Forelimb muscle (tissue), 1 donor: ENCODE measurements at places on chromosomes 3 and 15. TPM values are rescaled to one million over a fixed set of nuclear protein-coding genes. Genes with fewer than 3 reads are reported as not detected.

GRCh38 chr3:24254649-24255048, 240.0 kb downstream of the THRB start:
- DNase-seq: no peak

DNA sequence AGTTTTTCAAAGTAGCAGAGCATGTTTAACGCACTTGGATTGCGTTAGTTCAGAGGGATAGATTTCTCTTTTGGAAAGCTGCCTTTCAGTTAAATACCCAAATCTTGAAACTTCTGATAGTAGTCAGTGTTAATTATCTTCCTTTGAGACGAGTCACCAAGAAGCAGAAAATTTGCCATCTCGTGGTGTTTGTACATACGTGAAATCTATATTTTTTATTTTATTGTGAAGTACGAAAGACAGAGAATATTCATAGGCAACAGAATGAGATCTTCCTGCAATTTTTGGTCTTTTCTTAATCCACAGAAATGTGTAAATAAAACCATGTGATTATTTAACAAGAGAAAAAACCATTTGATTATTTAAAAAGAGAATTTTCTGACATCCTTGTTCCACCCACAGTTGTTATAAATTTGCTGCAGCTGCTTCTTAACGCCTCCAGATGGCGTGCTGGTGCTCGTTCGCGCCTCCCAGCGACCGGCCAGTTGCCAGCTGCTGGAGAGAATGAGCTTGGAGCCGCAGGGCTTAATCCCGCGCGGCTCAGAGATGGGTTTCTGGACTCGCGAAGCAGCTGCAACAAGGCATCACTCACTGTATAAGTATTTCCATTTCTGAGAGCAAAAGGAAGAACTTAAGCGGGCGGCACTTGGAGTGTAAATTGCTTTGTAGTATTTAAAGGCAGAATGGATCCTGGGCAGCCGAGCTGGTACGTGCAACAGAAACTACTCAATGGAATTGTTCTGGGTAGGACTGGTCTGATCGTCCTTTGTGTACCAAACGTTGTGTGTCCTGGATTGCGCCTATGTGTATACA, 10.5 kb upstream of the SLITRK3 start:
- DNase-seq: peak; percentile 52

DNA sequence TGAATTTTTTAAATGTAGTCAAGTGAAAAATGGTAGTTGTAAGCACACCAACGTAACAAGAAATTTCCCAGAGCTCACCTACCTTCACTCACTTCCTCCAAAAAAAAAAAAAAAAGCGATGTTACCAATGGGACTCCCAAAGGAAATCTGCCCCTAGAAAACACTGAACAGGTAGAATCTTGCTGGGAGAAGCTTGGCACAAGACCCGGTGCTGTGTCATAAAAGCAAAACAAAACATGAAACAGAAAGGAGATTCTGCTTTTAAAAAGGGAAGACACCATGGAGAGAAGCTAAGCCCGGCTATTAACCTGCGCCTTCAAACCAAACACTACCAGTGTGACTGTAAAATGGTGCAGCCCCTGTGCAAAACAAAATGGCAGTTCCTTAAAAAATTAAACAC, 40.5 kb downstream of the PGPEP1L start:
- no peak for DNase-seq

DNA sequence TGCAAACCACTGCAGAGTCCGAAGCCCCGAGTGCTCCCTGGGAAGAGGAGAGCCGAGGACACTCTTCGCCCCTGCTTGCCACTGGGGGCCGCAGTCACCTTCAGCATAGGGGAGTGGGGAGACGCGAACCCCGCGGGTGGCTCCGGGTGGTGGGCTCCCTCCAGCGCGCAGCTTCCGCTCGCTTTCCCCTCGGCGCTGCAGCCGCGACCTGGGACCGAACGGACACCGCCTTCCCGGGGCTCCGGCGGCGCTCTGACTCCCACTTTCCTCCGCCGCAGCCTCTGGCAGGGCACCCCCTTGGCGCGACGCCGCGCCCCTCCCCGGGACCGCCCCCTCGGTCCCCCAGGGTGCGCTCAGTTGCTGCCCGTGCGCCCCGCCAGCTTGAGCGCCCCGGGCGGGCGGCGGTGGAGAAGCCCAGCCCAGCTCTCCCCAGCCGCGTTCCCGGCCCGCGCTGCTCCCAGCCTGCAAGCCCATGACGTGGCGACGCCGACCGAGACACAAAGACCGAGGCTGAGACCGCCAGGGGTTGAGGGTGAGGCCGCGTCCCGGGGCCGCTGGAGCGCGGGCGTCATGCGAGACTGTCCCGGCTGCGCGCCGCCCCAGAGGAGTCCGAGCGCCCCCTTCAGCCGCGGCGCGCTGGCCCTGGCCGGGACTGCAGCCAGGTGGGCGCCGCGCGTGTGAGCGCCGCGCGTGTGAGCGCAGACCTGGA, at the start of gene MINAR1:
TSS of gene MINAR1 (plus strand) at position 701 of the 709 bp plus-strand sequence. CDS start 23,812 bp downstream, outside the sequence.
- no peak for DNase-seq

- no peak for DNase-seq
These were observed 23.2 kb downstream of the ERICH6 start for GRCh38 chr3:150680562-150680961.

DNA sequence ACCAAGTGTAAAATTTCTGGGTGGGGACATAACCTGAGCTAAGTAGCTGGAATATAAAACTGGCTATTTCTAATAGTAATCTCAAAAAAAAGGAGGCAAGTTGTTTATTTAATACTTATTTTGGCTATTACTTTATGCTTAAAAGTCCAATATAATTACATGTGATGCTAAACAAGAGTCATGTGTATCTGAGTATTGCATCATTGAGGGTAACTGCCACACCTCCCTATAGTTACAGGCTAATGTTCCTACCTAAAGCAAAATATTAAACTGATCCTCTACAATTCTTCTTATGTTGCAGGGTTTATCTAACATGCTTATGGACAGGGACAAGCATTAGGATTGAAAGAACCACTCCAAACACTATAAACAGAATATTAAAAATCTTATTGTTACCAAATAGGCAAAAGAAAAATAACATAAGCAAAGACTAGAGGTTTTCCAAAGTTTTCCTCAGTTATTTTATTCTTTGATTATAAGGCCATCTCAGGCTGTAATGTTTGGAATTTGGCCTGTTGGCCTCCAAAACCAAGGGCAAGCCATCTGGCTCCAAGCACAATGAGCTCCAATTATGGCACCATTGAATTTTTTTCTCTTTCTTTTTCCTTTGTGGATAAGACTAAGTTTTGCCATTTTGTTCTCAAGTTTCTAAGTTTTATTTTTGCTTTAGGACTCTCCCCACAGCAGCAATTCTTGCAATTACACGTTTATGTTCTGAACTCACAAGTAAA, 75.8 kb upstream of the ABI3BP start:
- no peak for DNase-seq

- no peak for DNase-seq
These were observed 110.1 kb downstream of the DNAH12 start for GRCh38 chr3:57434041-57434440.

- no peak for DNase-seq
These were observed 169.0 kb downstream of the GHSR start for GRCh38 chr3:172279191-172279640.

- DNase-seq: no peak
These were observed 300.5 kb upstream of the ARL6 start for GRCh38 chr3:97464035-97464434.

GRCh38 chr3:43676441-43676840, 14.3 kb upstream of the ABHD5 start:
- DNase-seq: no peak

DNA sequence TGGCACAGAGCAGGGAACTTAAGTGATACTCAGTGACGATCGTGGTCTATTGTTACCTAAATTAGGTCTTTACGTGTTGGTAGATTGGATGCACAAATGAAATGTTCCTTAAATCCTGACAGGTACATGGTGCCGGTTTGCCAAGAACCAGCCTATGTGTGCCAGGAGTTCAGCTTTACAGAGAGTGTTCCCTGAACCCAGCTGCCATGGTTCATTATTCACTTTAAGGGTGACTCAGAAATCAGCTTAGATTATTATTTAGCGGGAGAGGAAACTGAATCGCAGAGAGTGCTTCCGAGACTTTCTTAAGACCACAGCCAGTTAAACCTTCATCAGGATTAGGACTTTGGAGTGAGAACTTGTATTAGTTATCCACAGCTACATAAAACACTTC, 21.5 kb downstream of the FAM43A start:
- DNase-seq: no peak

GRCh38 chr3:4709341-4709740, 216.2 kb downstream of the ITPR1 start:
- DNase-seq: no peak

GRCh38 chr3:160084998-160085397, 96.4 kb downstream of the IL12A start:
- no peak for DNase-seq

- DNase-seq: no peak
These were observed 57.5 kb upstream of the SIN3A start for GRCh38 chr15:75508840-75509532.

GRCh38 chr15:92676561-92676960, 21.0 kb upstream of the FAM174B start:
- no peak for DNase-seq

DNA sequence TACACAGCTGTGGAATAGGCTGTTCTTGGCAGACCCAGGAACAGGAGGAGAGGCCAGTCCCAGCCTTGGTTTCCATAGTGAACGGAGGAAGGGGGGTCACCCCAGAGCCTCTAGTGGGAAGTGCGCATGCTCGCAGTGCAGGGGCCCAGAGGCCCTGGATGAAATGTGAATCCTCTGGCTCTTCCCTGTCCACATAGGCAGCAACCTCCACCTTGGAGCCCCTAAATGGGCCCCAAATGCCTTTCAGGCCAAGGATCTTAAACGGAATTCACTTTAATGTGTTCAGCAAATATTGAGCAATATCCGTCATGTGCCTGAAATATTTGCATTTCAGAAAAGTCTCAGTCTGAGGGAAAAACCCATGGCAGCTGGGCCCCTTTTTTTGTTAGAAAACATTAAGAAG, 3.3 kb upstream of the NDN start:
- DNase-seq: peak; percentile 84

GRCh38 chr3:156782319-156782718, 43.8 kb upstream of the LEKR1 start:
- no peak for DNase-seq

- DNase-seq: no peak
These were observed 173.3 kb downstream of the PDZRN3 start for GRCh38 chr3:73451301-73451944.

DNA sequence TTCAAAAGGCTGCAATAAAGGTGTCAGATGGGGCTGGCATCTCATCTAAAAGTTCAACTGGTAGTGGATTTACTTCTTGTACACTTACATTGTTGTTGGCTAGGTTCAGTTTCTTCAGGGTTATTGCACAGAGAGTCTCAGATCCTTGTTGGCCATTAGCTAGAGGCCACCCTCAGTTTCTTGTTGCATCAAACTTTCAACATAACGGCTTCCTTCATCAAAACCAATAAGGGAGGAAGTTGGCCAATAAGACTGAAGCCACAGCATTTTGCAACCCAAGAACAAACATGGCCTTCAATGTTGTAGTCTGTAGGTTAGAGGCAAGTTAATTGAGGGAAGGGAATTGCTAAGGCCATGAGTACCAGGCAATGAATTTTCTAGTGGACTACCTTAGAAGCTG, 218.0 kb downstream of the ZBBX start:
- DNase-seq: no peak

DNA sequence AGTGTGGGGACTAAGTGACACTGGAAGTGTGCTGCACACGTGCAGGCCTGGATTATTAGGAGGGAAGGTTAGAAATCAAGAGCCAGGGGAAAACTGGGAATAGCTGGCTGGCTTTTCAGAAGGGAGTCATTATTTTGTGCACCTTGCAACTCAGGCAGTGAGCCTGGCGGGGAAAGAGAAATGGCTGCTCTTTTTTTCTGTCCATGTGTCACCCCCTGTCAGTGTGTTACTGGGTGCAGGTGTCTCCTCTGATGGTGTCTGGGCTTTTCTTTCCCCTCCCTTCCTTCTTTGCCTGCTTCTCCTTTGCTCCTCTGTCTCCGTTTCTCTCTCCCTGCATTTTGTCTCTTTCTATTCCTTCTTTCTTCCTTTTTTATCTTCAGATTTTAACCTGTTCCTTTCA, 130.7 kb downstream of the APBA2 start:
- no peak for DNase-seq

DNA sequence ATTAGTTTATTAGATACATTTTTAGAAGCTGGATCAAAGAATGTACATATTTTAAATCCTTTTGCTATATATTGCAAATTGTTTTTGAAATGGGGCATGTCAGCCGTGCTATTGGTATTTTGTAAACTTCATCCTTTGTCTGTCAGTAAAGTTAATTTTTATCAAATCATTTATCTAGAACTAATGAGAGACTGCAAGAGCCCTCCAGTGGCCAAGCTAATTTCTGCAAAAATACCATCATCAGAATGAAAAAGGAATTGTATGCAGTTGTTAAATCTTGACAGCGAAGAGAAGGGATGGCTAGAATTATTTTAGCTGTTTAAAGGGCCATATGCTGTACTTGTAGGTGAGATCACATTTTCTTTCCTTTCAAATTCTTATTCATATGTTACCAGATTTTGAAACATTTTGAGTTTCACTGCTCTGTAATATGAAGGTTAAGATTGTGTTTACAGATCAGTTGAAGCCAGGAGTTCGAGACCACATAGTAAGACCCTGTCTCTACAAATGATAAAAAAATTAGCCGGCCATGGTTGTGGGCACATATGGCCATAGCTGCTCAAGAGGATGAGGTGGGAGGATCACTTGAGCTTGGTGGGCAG, 8.1 kb upstream of the CLDN11 start:
- no peak for DNase-seq

DNA sequence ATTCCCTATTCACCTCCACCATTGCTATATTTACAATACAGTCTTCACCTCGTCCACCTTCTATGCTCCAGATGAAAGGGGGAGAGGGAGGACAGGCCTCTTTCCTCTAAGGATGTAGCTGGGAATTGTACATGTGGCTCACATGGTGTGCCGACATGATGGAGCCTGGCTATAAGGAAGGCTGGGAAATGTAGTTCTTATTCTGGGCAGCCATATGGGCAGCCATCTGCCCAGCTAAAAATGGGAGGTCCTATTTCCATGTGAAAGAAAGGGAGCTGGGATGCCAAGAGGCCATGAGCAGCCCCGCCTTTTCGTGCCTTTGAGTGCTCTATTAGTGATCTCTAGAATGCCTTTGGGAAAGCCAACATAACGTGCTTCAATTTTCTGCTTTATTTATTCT, 27.1 kb upstream of the MGLL start:
- DNase-seq: no peak

The MITF gene
- polyA plus RNA-seq: 6.8 TPM

The TMC3 gene
- polyA plus RNA-seq: 0.08 TPM

The IL5RA gene
- not detected for polyA plus RNA-seq

The SV2B gene
- 3.0 TPM for polyA plus RNA-seq

The CLDN16 gene
- 0.13 TPM for polyA plus RNA-seq

The EPHB3 gene
- polyA plus RNA-seq: 33.9 TPM

The CCR1 gene
- 2.4 TPM for polyA plus RNA-seq

The BFSP2 gene
- not detected for polyA plus RNA-seq

The SPESP1 gene
- 2.4 TPM for polyA plus RNA-seq

The CPNE9 gene
- polyA plus RNA-seq: not detected

The IL12A gene
- 0.58 TPM for polyA plus RNA-seq

The KNL1 gene
- 7.5 TPM for polyA plus RNA-seq

The ROBO2 gene
- polyA plus RNA-seq: 2.2 TPM

The SLC22A14 gene
- polyA plus RNA-seq: 0.39 TPM

The SMCO1 gene
- polyA plus RNA-seq: 2.2 TPM

The DISP2 gene
- 1.4 TPM for polyA plus RNA-seq
